ENCODE measurements at places on chromosomes 5 and 9. TPM values are rescaled to one million over a fixed set of nuclear protein-coding genes. Genes with fewer than 3 reads are reported as not detected.

DNA sequence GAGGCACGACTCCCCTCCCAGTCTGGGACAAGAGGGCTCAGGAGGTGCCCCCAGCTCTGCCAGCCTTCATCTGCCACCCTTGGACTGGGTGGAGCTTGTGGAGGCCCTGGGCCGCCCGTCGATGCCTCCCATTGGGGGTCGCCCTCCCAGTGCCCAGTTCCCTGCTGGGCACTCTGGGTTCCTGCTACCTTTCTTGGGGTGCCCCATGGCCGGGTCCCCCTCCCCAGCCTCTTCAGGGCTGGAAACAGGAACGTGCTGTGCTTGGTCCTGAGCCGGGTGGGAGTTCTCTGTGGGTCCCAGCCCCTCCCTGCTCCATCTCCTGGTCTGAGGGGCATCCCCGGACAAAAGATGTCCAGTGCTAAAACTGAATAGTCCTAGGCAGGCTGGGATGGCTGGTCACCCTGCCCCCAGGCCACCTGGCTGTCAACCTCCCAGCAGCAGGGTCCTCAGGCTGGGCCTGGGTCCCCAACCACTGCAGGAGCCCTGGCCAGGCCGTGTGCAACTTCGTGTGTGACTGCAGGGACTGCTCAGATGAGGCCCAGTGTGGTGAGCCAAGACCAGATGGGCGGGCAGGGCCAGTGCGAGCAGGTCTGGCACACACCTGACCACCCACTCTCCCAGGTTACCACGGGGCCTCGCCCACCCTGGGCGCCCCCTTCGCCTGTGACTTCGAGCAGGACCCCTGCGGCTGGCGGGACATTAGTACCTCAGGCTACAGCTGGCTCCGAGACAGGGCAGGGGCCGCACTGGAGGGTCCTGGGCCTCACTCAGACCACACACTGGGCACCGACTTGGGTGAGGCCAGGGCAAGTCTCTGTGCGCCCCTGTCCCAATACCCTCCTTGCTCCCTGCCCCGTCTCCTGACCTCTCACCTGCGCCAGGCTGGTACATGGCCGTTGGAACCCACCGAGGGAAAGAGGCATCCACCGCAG lies 784 bp downstream of the MAMDC4 start:
- H3K36me3 ChIP-seq: no peaks in the 10 kb centered on the region
- H3K4me1 ChIP-seq: peaks cover 28% of the 10 kb centered on the region
- H3K27me3 ChIP-seq: no peaks in the 10 kb centered on the region

DOK3 gene
- total RNA-seq: 2.9 TPM

- H3K27me3 ChIP-seq: no peaks in the 10 kb centered on the region
- H3K4me3 ChIP-seq: no peak overlapping the region
- no peaks in the 10 kb centered on the region for H3K4me1 ChIP-seq
- no peak for DNase-seq
- no peaks in the 10 kb centered on the region for H3K36me3 ChIP-seq
These were observed 158.5 kb upstream of the NFIL3 start for GRCh38 chr9:91582181-91582580.

DNA sequence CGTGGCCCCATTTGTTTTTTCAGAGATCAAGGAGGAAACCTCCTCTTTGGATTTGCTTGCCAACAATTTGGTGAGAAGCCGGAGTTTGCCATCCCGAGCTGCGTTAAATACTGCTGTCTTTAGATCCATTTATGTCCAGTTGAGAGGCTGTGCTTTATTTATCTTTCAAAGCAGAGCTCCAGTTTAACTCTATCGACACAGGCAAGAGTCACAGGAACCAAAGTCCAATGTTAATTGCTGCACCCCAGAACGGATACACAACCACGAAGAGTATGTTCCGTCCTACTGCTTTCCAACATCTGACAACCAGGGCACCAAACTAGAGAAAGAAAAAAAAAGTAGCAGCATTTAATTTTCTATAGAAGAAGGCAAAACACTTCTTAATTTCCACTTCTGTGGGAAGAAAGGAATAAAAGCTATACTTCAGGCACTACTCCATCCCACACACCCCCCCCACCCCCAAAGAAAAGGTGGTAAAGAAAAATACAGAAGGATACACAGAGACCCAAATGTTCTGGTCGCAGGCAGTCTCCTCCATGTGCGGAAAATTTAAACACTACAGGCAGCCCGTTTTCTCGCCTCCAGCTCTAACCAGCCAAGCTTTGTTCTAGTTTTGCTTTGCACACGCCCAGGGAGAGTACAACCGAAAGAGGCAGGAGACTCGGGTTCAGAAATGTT lies 1.1 kb downstream of the FEM1C start:
- peak overlapping the region; percentile 98 for H3K27ac ChIP-seq
- H3K4me3 ChIP-seq: peak overlapping the region; percentile 90
- H3K4me1 ChIP-seq: peaks cover 33% of the 10 kb centered on the region
- H3K27me3 ChIP-seq: no peaks in the 10 kb centered on the region

- no peaks in the 10 kb centered on the region for H3K27me3 ChIP-seq
- H3K36me3 ChIP-seq: no peaks in the 10 kb centered on the region
- no peaks in the 10 kb centered on the region for H3K4me1 ChIP-seq
These were observed 109.3 kb upstream of the DHFR start for GRCh38 chr5:80763873-80764647.

DNA sequence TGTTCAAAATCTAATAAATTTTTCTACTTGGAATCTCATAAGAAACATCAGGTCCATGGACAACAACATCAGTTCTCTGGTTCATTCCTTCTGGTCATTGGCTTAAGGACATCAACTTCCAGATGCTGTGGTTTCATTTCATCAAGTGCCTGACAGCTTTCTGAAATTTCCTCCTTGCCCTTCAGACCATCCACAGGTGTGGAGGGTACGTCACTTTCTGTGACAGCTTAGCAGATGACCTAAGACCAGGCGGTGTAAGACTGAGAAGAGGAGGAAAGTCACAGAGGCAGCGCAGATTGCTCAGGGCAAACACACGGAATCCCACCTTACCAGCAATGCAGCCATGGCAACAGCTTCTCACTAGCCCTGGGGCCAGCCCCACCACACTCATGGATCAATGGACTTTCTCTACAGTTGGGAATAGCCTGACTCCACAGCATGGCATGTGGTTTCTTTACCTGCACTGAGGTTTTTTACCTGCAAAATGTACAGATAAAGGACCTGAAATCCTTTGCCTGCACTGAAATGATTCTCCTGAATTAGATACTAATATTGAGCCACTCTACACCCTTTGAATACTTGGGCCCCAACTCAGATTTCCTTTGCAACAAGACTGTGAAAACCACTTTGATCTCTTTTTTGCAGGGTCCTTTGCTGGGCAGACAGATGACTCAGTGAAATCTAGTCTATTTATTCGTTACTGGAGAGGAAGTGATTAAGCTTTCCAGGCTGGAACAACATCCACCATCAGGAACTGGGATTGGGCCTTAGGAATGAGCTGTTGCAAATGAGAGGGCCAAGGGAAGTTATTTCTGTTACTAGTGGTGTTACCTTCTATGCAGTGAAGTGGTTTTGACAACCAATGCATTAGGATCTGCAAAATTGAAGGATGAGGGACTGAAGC lies 26.9 kb downstream of the TICAM2 start:
- H3K4me1 ChIP-seq: peaks cover 21% of the 10 kb centered on the region
- no peaks in the 10 kb centered on the region for H3K36me3 ChIP-seq
- no peaks in the 10 kb centered on the region for H3K27me3 ChIP-seq
- H3K4me3 ChIP-seq: no peak overlapping the region
- no peak for DNase-seq

DNA sequence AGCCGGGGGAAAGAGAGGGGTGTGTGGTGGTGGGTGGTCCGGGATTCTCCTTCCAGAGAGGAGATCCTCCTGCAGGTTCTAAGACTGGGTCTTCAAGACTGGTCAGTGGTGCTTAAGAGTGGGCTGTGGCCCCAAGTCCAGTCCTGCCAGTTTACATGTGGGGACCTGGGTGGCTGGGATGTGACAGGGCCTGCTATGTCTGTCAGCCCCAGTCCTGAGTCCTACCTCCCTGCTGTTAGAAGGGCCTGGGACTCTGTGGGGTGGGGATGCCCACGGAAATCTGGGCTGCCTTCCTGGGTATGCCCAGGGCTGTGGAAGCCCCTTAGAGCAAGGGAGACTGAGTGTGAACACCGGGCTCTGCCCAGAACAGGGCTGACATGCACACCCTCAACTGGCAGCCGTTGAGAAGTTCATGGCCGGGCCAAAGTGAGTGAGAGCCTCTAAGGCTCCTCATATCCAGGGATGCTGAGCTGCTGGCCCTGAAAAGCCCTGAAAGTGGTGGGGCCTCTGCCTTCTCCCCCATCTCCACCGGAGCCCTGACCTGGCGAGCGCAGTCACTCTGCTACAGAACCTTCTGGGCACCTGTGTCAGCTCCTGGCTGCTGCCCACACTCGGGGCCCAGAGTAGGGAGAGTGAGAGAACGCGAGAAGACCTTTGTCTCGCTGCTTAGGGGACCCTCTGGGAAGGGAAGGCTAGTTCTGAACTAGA lies 1.7 kb downstream of the PHF2 start:
- no peak for DNase-seq
- H3K4me3 ChIP-seq: peak overlapping the region; percentile 74
- H3K27me3 ChIP-seq: no peaks in the 10 kb centered on the region
- H3K27ac ChIP-seq: peak overlapping the region; percentile 76
- H3K36me3 ChIP-seq: no peaks in the 10 kb centered on the region

TIGD6 gene
- total RNA-seq: 2.4 TPM

PCDHGA8 gene
- 1.8 TPM for total RNA-seq

KDM3B gene
- 100 TPM for total RNA-seq

DNA sequence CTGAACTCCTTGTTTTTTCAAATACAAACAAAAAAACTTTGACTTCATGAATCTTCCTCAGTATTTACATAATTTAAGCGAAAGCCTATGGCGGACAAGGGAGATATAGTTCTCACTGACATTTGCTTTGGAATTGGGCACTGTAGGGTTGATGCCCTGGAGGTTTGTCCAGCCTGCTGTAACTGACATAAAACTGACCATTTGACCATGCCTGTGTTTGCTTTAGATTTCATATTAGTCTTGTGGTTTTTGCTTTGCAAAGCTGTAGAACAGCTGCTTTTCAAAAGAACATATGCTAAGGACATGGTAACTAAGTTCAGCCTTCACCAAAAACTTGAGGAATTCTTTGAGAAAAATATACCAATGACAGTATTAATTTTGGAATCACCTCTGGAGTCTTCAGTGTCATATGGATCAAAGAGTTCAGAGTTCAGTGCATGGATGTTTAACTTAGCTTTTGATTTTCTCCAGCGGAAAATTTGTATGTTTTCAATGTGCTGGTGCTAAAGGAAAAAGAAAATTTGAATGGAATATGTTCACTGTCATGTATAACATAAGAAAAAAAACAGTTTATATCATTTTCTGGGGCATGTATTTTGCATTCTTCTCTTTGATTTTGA lies 1013.1 kb downstream of the NR2F1-AS1 start:
- H3K4me1 ChIP-seq: no peaks in the 10 kb centered on the region
- no peak overlapping the region for H3K4me3 ChIP-seq
- no peak overlapping the region for H3K27ac ChIP-seq
- H3K27me3 ChIP-seq: no peaks in the 10 kb centered on the region

GRCh38 chr9:16401701-16402100 lies 468.8 kb downstream of the BNC2 start:
- H3K27me3 ChIP-seq: no peaks in the 10 kb centered on the region
- DNase-seq: no peak
- H3K4me1 ChIP-seq: no peaks in the 10 kb centered on the region
- no peak overlapping the region for H3K4me3 ChIP-seq
- H3K27ac ChIP-seq: no peak overlapping the region
- no peaks in the 10 kb centered on the region for H3K36me3 ChIP-seq

GRCh38 chr5:132214491-132214890 lies 13.2 kb downstream of the P4HA2 start:
- peak overlapping the region; percentile 82 for H3K27ac ChIP-seq
- DNase-seq: no peak
- H3K36me3 ChIP-seq: peaks cover 23% of the 10 kb centered on the region
- H3K27me3 ChIP-seq: no peaks in the 10 kb centered on the region
- peaks cover 34% of the 10 kb centered on the region for H3K4me1 ChIP-seq

DNA sequence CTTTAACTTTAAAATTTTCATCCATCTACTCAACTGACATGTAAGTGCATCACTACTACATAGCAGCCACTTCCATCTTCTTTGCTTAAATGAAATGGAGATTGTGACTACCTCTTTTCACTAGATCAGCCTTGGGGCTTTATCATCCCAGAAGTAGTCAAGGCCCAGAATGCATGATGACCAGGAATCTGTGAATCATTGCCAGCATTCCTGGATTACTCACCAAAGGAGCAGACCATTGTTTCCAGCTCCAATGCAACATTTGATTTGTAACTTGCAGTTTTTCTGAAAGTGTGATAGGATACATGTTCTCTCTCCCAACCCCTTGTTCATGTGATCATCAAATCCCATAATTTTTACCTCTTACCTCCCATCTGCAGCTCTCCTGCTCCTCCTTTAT lies 65.1 kb downstream of the PLPPR1 start:
- no peaks in the 10 kb centered on the region for H3K27me3 ChIP-seq
- no peak overlapping the region for H3K27ac ChIP-seq
- no peak for DNase-seq
- no peaks in the 10 kb centered on the region for H3K4me1 ChIP-seq
- H3K36me3 ChIP-seq: no peaks in the 10 kb centered on the region

DNA sequence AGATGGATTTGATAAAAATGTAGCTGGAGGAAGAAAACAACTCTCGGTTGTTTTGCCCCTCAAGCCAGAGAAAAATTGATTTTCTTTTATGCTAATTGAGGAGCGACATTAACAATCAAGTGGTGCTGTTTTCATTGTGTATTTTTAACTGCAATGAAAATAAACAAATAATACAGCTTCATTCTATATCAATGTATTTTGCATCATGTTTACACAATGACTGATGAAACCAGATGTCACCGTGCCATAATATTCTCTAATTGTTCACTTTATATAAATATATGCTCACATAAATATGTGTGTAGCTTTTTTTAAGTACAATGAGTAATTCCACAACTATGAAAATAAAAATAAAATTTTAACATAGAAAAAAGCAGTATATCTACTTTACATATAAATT lies 139.0 kb upstream of the PRDM9 start:
- H3K4me1 ChIP-seq: no peaks in the 10 kb centered on the region
- H3K27ac ChIP-seq: no peak overlapping the region
- DNase-seq: no peak
- H3K4me3 ChIP-seq: no peak overlapping the region

- no peak overlapping the region for H3K27ac ChIP-seq
- no peak for DNase-seq
- no peak overlapping the region for H3K4me3 ChIP-seq
- H3K4me1 ChIP-seq: peaks cover 25% of the 10 kb centered on the region
These were observed 1.6 kb upstream of the LMAN2 start for GRCh38 chr5:177353093-177353492.

ENTPD2 gene
- not detected for total RNA-seq

DNA sequence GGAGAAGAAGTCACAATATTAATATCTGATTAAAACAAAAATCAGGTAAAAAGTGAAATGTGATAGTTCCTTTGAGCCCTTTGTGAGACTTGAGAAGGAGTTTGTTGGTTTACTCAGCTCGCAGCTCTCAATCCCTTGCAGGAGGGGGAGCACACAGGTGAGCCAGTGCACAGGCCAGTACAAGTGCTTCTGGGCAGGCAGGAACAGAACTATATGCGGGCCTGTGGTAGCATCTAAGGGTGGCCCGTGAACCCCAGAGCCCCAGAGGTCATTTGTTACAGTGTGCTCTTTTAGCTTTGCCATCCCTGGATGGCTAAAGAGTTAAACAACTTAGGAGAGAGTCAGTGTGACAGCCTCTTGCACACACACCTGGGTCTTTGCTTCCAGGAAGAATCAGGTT lies 215.3 kb upstream of the EDIL3 start:
- no peak overlapping the region for H3K27ac ChIP-seq
- no peaks in the 10 kb centered on the region for H3K4me1 ChIP-seq
- no peaks in the 10 kb centered on the region for H3K27me3 ChIP-seq
- H3K4me3 ChIP-seq: no peak overlapping the region
- H3K36me3 ChIP-seq: no peaks in the 10 kb centered on the region

GRCh38 chr9:5551368-5552150 lies 41.2 kb downstream of the PDCD1LG2 start:
- no peaks in the 10 kb centered on the region for H3K27me3 ChIP-seq
- DNase-seq: no peak
- H3K4me3 ChIP-seq: no peak overlapping the region
- H3K27ac ChIP-seq: no peak overlapping the region
- no peaks in the 10 kb centered on the region for H3K36me3 ChIP-seq
- H3K4me1 ChIP-seq: peaks cover 17% of the 10 kb centered on the region

SOX30 gene
- total RNA-seq: not detected

Data from gastrocnemius medialis (tissue), 4 donors.